ENCODE measurements at places on chromosomes 13 and 19.

GRCh38 chr13:97113231-97114001 is 108.7 kb upstream of the MBNL2 start:
- no peak for DNase-seq
- H3K4me3 ChIP-seq, result no peak overlapping the region
- H3K27me3 ChIP-seq, result peaks cover 27% of the 10 kb centered on the region
- peaks cover 11% of the 10 kb centered on the region for H3K4me1 ChIP-seq
- no peaks in the 10 kb centered on the region for H3K36me3 ChIP-seq
- H3K27ac ChIP-seq, result no peak overlapping the region

DNA sequence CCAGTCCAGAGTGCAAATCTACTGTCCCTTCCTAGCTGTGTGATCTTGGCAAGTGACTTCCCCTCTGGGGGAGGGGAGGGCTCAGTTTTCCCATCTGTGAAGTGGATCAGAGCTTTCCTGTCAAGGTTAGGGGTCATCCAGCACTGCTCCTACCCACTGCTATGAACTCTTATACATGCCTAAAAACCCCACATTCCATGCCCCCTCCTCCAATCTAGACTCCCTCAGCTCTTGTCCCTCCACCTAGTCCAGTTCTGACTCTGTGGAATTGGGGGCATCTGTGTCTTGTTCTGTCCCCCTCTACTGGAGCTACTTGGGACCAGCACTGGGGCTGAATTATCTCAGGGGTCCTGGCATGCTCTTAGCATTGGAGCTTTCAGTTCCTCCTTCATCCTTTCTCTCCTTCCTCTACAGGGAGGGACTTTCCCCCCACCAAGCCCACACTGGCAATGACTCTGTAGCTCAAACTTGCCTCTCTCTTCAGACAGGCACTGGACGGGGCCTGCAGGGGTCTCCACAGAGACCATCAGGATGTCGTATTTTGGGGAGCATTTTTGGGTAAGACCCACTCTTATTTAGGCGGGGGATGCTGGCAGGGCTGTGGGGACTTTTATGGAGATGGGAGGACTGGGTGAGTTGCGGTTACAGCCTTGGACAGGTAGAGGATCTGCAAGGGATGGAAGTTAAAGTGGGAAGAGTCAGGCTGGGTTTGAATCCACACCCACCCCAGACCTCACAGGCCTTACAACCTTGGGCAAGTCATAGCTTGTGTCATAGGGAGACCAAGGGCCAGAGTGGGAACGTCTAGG is 3.6 kb downstream of the FCHO1 start:
- H3K27me3 ChIP-seq, result no peaks in the 10 kb centered on the region
- H3K4me3 ChIP-seq, result no peak overlapping the region
- DNase-seq, result peak; percentile 51
- H3K36me3 ChIP-seq, result peaks cover 37% of the 10 kb centered on the region
- H3K27ac ChIP-seq, result peak overlapping the region; percentile 82
- H3K4me1 ChIP-seq, result peaks cover 44% of the 10 kb centered on the region

DNA sequence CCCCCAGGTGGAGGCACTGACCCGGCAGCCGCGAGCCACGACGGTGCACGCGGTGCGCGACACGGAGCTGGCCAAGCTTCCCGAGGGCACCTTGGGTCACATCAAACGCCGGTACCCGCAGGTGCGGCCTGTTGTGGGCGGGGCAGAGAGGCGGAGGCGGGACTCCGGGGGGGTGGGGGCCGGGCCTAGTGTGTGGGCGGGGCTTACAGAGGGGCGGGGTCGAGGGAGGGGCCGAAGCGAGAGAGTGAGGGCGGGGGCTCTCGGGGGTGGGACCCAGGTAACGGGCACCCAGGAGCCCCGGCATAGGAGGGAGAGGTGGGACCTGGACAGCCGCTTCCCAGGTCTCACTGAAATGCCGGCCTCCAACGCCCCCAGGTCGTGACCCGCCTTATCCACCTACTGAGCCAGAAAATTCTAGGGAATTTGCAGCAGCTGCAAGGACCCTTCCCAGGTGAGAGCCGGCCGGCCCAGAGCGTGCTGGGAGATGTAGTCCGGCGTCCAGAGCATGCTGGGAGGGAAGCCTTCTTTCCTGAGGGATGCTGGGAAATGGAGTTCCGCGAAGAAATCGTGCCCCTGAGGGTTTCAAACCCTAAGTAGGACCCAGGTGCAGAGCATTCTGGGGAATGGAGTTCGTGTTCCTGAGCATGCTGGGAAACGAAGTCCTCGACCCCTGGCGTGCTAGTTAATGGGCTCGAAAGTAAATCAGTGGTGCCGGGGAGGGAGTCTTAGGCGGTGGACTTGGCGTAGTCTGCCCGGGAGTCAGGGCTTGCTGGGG is 15.7 kb downstream of the PNPLA6 start:
- H3K4me3 ChIP-seq, result no peak overlapping the region
- peak; percentile 61 for DNase-seq
- H3K27me3 ChIP-seq, result no peaks in the 10 kb centered on the region
- H3K36me3 ChIP-seq, result peaks cover 25% of the 10 kb centered on the region
- peaks cover 18% of the 10 kb centered on the region for H3K4me1 ChIP-seq

DNA sequence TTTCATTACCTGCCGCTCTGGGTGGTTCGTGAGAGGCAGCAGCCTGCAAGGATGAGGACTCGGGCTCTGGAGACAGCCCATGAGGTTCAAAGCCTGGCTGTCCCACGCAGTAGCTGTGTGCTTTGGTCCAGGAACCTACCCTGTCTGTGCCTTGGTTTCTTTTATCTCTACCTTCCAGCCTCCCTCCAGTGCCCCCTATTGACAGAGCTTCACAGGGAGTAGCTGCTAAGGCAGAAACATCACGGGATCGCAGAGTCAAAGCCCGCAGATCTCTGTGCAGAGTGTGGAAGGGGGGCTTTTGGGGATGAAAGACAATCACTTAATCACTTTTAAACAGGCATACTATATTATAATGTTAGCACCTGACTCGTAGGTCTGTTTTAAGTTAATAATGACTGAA is 16.2 kb downstream of the ZNF71 start:
- no peak for DNase-seq
- peaks cover 93% of the 10 kb centered on the region for H3K36me3 ChIP-seq
- no peak overlapping the region for H3K4me3 ChIP-seq

DNA sequence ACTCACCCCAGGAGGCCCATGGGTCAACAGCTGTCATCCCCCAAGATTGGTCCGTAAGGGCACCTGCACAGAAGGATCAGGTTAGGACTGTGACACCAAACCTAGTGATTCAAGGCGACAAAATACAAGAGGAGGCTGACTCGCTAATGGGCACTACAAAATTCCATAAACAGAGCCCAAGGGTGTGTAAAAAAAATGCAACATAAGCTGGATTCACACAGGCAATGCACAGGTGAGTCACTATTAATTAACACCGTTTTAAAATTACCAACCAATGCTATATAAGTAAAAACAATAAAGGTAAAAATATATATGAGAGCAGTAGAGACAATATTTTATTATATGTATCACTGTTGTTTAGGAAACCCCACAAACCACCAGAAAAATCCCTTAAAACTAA is 1.9 kb downstream of the ZNF606 start:
- H3K4me1 ChIP-seq, result peaks cover 30% of the 10 kb centered on the region
- H3K27me3 ChIP-seq, result no peaks in the 10 kb centered on the region
- no peak overlapping the region for H3K27ac ChIP-seq
- no peak for DNase-seq
- H3K36me3 ChIP-seq, result peaks cover 93% of the 10 kb centered on the region

DNA sequence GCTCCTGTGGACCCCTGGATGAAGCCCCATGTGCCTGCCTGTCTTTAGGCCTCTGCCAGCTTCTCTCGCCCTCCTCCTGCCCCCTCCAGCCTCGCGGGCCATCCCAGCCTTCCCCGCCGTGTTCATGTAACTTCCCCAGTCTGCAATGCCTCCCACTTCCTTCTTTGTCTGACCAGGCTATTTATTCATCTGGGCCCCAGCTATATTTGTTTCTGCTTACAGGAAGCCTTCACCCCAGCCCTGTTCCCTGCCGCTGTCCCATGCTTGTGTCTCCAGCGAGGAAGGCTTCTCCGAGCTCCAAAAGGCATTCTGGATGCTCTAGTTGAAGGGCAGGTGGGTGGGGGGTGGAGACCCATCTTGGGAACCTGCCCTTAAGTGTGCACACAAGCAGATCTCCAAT is 7.9 kb upstream of the C3 start:
- H3K4me1 ChIP-seq, result peaks cover 5% of the 10 kb centered on the region
- H3K36me3 ChIP-seq, result peaks cover 13% of the 10 kb centered on the region
- no peaks in the 10 kb centered on the region for H3K27me3 ChIP-seq
- H3K27ac ChIP-seq, result no peak overlapping the region
- no peak for DNase-seq

GRCh38 chr13:85640727-85641126 is 158.5 kb downstream of the SLITRK6 start:
- no peak overlapping the region for H3K4me3 ChIP-seq
- H3K27ac ChIP-seq, result no peak overlapping the region
- H3K36me3 ChIP-seq, result no peaks in the 10 kb centered on the region
- no peaks in the 10 kb centered on the region for H3K27me3 ChIP-seq
- no peak for DNase-seq
- no peaks in the 10 kb centered on the region for H3K4me1 ChIP-seq

DNA sequence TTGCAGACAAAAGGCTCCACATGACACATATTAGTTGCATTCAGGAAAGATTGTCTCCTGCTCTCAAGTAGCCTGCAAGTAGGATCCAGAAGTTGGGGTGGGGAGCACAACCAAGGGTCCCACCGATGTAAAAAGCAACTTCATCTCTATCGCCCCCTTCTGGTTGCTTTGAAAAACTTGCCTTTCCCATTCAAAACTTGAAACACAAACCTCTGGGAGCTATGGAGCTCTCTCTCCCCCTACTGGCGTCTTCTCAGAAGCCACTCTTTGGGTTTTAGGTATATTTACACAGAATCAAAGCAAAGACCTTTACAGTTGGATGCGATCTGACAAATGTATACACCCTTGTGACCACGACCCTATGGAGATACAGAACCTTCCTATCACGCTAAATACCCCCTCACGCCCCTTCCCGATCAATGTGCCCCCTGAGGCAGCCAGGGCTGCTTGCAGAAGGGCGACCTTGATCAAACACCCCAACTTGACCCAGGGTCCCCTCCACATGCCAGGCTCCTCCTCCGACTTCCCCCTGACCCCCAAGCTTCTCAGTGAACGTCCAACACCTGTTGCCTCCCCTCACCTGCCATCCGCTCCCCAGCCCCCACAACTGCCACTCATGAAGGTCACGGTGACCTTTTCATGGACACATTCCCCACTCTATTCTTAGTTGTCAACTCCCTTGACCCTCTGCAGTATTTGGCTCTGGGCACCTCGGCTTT is 10.1 kb downstream of the NOSIP start:
- H3K36me3 ChIP-seq, result peaks cover 13% of the 10 kb centered on the region
- no peak overlapping the region for H3K4me3 ChIP-seq
- peak overlapping the region; percentile 67 for H3K27ac ChIP-seq
- H3K27me3 ChIP-seq, result no peaks in the 10 kb centered on the region

GRCh38 chr13:32010136-32010535 is 21.4 kb upstream of the FRY start:
- H3K27me3 ChIP-seq, result peaks cover 1% of the 10 kb centered on the region
- H3K4me1 ChIP-seq, result no peaks in the 10 kb centered on the region
- DNase-seq, result no peak

GRCh38 chr19:40257096-40257517 is 28.0 kb downstream of the AKT2 start:
- peaks cover 28% of the 10 kb centered on the region for H3K36me3 ChIP-seq
- DNase-seq, result no peak
- no peak overlapping the region for H3K27ac ChIP-seq
- peaks cover 26% of the 10 kb centered on the region for H3K4me1 ChIP-seq
- H3K4me3 ChIP-seq, result no peak overlapping the region

DNA sequence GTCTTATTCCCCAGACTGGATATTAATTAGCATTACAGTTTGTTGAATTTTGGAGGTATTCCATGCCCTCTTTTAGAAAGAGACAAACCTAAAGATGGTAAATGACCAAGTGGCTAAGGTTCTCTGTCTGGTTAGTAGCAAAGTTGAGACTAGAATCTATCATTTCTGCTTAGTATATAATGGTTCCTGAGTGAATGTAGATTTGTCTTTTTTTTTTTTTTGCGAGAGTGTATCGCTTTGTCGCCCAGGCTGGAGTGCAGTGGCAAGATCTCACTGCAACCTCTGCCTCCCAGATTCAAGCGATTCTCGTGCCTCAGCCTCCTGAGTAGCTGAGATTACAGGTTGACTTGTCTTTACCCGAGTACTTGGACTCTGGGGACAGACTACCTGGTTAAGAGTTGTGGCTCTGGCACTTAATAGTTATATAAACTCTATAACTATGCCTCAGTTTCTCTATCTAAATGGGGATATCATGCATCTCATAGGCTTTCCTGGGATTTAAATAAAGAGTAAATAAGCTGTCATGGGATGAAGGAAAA is 2.7 kb downstream of the NAA16 start:
- peak overlapping the region; percentile 94 for H3K4me3 ChIP-seq
- peaks cover 46% of the 10 kb centered on the region for H3K4me1 ChIP-seq
- H3K27ac ChIP-seq, result peak overlapping the region; percentile 74
- DNase-seq, result peak; percentile 19
- no peaks in the 10 kb centered on the region for H3K27me3 ChIP-seq
- H3K36me3 ChIP-seq, result peaks cover 31% of the 10 kb centered on the region

- no peak overlapping the region for H3K4me3 ChIP-seq
- H3K4me1 ChIP-seq, result no peaks in the 10 kb centered on the region
- no peaks in the 10 kb centered on the region for H3K27me3 ChIP-seq
- H3K27ac ChIP-seq, result no peak overlapping the region
- H3K36me3 ChIP-seq, result no peaks in the 10 kb centered on the region
Measured at GRCh38 chr13:105030851-105031250, 1504.6 kb downstream of the EFNB2 start.

DNA sequence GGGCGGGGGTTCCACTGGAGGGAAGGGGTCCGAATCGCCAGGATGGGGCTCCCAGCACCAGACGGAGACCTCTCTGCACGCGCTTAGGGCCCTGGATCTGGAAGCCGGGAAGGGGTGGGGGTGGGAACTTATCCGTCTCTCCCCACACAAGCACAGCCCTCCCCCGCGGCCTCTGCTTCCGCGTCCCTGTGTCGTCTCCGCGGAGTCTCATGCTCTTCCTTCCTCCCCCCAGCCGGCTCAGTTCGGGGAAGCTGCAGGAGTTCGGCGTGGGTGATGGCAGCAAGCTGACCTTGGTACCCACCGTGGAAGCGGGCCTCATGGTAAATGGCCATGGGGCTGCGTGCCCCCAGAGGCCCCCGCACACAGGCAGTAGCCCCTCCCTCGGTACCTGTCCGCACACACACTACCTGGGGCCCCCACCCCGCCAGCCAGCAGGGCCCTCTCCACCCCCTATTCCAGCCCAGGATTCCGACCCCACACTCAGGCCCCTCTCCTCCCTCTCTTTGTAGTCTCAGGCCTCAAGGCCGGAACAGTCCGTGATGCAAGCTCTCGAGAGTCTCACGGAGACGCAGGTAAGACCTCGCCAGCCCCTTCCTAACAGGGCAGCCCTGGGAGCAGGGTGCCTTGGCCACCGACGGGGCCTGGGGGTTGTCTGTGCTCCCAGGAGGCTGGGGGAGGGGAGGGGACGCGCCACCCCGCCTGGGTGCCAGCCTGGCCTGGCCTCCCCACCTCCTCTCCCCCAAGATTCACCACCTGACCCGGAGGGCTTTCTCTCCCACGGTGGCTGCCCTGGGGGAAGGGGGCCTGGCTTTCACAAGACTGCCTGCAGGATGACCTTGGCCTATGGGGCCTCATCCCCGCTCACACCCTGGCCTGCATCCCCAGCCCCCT is 3.2 kb downstream of the MIDN start:
- peaks cover 38% of the 10 kb centered on the region for H3K36me3 ChIP-seq
- H3K27ac ChIP-seq, result peak overlapping the region; percentile 92
- H3K4me3 ChIP-seq, result peak overlapping the region; percentile 96
- H3K27me3 ChIP-seq, result no peaks in the 10 kb centered on the region
- DNase-seq, result peak; percentile 81
